ENCODE measurements at places on chromosomes 7 and 10. TPM values are rescaled to one million over a fixed set of nuclear protein-coding genes. Genes with fewer than 3 reads are reported as not detected.

- DNase-seq: no peak
Observed at GRCh38 chr10:44245601-44245938, 139.3 kb downstream of the CXCL12 start.

DNA sequence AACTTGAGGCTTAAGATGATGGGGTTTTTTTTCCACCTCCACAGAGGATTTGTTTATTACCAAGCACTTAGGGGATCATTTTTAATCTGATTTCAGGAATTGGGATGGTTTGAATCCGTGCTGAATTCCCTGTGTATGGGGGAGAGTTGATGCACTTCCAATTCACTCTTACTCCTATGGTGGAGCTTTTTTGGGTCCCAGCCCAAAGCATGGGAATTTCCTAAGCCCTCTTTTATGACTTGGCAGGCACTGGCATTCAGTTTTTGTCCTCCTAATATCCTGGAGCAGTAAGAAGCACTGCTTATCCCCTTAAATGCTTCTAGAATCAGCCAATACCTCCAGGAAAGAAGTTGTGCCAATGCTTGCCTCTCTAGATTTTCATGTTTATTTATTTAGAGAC, 78.7 kb downstream of the HYCC1 start:
- DNase-seq: no peak

H2BK1 gene
- 2.5 TPM for total RNA-seq

- DNase-seq: no peak
Observed at GRCh38 chr7:81410471-81411117, 359.3 kb downstream of the HGF start.

VIPR2 gene
- 0.22 TPM for total RNA-seq

TMEM225B gene
- total RNA-seq: 2.5 TPM

- peak; percentile 27 for DNase-seq
Observed at GRCh38 chr7:150631866-150632864, at the start of gene GIMAP6. TSS of gene GIMAP6 (minus strand) at chr7:150632385. CDS start at chr7:150630142, 2,243 bp downstream.

GRCh38 chr10:121590772-121591171, 7.5 kb downstream of the FGFR2 start:
- DNase-seq: no peak

DNA sequence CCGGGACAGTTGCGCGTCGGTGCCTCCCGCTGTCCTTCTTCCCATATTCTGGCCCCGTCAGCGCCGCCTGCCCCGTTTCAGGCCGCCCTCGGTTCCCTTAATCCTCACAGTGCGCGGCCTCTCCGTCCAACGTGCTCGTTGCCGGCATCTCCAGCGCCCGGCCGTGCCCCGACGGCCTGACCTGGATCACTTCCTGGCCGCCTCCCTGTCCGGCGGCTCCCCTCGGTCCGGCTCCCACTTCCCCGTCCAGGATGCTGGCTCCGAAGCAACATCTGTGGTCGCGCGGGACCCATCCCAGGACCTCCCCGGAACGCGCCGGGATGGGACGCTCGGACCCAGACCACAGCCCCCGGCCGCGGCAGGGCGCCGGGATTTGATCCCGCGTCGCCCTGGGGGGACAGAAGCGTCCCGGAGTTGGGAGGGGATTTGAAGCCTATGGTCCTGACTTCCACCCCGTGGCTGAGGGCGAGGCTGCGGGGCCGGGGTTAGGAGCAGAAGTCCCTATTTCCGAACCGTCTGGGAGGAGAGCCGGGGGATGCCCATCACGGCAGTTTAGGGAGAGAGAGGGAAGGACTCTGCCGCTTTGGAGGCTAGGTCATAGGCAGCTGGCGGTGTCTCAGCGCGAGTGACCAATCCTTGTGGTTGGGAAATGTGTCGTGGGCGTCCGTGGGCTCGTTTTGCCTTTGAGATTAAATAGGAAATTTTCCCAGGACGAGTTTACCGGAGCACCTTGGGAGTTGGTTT, 53.8 kb downstream of the KCTD7 start:
- DNase-seq: no peak

DNA sequence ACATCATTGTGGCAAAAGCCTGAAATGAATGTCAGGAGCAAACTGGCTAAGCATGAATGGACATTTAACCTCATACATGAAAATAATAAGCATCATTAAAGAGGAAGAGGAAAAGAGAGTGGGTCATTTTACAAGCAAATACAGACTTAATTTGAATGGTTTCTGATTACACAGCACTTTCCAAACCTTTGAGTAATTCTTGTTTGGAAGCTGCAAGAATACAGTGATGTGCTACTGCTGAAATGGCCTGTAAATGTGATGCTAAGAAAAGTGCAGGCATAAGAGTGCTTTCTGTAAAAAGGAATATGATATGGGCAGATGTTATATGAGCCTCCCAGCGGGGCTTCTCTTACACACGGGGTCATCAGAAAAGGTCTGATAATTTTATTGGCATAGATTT, 30.2 kb downstream of the TAS2R16 start:
- DNase-seq: no peak

C7orf57 gene
- not detected for total RNA-seq

- DNase-seq: no peak
Observed at GRCh38 chr7:15820319-15820718, 133.8 kb upstream of the MEOX2 start.

DNA sequence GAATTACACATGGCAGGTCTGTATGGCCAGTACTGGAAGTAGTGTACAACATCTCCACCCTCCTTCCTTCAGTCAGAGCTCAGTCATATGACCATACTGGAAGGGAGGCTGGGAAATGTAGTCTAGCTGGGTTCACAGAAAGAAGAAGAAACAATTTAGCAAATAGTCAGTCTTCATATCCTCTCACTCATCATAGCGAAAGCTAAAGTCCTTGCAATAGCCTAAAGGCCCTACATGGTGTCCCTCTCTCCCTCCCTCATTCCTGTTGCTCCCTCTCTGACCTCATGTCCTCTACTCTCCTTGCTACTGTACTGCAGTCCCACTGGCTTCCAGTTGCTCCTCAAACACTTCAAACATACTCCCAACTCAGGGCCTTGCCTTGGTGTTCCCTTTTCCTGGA, 4.3 kb upstream of the CALU start:
- DNase-seq: no peak

GRCh38 chr10:102777711-102778453, 34.1 kb downstream of the WBP1L start:
- DNase-seq: no peak

NPC1L1 gene
- total RNA-seq: 0.16 TPM

PLAC9 gene
- total RNA-seq: not detected

DNA sequence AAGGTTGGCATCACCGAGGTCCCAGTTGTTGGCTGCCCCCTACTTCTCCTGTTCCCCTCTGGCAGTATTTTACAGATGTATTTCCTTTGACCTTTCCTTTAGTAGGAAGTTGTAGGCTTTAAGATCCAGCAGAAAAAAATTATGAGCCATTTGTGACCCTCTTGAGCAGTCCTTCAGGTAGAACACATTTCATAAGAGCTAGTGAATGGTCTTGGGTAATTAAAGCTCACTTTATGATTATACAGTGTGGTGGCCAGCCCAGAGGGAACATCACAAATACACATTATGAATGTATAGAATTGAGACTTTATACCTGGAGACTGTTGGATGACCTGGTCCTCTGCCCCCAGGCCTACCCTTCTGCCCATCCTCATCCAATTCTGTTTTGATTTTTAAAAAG, 57.0 kb downstream of the KAT6B start:
- no peak for DNase-seq

- DNase-seq: no peak
Observed at GRCh38 chr10:47164126-47164799, 135.7 kb upstream of the GDF10 start.

DNA sequence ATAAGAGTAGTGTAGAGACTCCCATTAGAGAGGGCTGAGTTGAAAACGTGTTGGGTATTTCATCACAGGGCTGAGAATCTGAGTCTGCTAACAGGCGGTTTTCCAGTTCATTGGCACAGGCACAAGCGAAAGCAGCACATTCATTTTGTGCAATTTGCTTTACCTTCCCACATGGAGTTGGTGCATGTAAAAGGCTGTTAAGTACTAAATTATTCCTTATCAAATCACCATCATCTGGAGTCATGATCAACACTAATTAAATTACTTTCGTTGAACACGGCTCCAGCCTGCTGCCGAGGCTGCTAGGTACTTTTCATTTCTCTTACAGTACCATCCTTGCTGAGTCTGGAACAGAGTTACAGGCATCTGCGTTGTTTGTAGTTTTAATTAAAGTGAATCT, 43.8 kb downstream of the ETV1 start:
- no peak for DNase-seq

WNT2 gene
- not detected for total RNA-seq

GRCh38 chr7:43609097-43609496, 26.2 kb downstream of the STK17A start:
- DNase-seq: no peak

GRCh38 chr7:70416986-70417655, 714.8 kb upstream of the GALNT17 start:
- no peak for DNase-seq

SPDYE9 gene
- total RNA-seq: not detected

- DNase-seq: no peak
Observed at GRCh38 chr10:10923029-10923651, 94.5 kb upstream of the CELF2 start.

- no peak for DNase-seq
Observed at GRCh38 chr10:51706225-51706624, 6.8 kb upstream of the CSTF2T start.

MMP21 gene
- 0.71 TPM for total RNA-seq

- DNase-seq: no peak
Observed at GRCh38 chr7:2106924-2107323, 125.8 kb downstream of the MAD1L1 start.

DNA sequence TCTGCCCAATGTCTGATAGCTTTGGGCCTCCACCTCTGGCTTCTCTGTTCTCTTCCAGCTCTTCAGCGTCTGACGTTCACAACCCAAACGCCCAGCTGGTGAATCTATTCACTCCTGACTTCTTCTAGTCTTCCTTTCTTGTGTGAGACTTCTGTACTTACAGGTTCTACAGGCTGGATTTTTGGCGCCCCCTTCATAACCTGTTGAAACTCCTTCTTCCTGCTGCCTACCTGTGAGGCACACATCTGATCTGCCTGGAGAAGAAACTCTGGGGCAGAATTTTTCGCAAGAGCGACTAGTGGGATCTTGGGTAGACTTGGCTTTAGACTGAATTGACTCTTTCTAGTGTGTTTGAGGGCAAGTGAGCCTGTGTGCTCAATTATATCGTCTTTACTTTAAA, 249.3 kb downstream of the REEP3 start:
- no peak for DNase-seq

SLC39A12 gene
- total RNA-seq: not detected

- DNase-seq: peak; percentile 56
Observed at GRCh38 chr10:46284286-46285229, 2.2 kb upstream of the ANTXRL start.

HOXA5 gene
- not detected for total RNA-seq

- DNase-seq: no peak
Observed at GRCh38 chr10:113433711-113434110, 119.1 kb upstream of the HABP2 start.

DNA sequence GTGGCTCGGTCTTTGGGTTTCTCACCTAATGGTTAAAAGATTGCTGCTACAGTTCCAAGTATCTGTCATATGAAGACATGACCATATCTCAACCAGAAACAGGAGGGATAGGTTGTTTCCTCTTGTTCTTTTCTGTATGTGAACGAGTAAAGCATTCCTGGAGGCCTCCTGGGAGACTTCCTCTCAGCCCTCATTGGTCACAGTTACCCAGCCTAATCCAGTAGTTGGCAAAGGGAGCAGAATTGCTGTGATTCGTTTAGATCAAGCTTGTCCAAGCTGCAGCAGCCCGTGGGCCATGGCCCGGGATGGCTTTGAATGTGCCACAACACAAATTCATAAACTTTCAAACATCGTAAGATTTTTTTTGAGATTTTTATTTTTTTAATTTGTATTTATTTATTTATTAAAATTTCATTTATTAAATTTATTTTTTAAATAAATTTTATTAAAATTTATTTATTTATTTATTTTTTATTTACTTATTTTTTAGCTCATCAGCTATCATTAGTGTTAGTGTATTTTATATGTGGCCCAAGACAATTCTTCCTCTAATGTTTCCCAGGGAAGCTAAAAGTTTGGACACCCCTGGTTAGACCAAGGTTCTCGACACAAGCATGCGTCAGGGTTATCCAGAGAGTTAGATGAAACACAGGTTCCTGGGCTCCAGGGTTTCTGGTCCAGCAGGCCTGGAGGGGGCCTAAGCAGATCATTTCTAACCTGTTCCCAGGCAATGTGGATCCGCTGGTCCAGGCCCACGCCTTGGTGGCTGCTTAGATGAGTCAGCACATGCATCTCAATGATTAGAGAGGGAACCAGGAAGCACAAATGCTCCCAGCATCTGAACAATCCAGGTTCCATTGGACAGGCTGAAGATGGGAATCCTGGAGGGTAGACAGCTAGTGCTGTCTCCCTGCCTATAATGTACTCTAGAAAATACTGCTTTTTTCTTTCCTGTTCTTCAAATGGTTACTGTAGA, 25.6 kb downstream of the CDC123 start:
- DNase-seq: no peak

GRCh38 chr10:116752969-116753665, 10.8 kb upstream of the HSPA12A start:
- no peak for DNase-seq

- DNase-seq: no peak
Observed at GRCh38 chr10:8049865-8050555, 4.5 kb upstream of the GATA3 start.

CYP51A1 gene
- 13.1 TPM for total RNA-seq

GRCh38 chr10:77457721-77458120, 179.9 kb downstream of the KCNMA1 start:
- no peak for DNase-seq
